ENCODE measurements at places on chromosomes 1 and 21.

DNA sequence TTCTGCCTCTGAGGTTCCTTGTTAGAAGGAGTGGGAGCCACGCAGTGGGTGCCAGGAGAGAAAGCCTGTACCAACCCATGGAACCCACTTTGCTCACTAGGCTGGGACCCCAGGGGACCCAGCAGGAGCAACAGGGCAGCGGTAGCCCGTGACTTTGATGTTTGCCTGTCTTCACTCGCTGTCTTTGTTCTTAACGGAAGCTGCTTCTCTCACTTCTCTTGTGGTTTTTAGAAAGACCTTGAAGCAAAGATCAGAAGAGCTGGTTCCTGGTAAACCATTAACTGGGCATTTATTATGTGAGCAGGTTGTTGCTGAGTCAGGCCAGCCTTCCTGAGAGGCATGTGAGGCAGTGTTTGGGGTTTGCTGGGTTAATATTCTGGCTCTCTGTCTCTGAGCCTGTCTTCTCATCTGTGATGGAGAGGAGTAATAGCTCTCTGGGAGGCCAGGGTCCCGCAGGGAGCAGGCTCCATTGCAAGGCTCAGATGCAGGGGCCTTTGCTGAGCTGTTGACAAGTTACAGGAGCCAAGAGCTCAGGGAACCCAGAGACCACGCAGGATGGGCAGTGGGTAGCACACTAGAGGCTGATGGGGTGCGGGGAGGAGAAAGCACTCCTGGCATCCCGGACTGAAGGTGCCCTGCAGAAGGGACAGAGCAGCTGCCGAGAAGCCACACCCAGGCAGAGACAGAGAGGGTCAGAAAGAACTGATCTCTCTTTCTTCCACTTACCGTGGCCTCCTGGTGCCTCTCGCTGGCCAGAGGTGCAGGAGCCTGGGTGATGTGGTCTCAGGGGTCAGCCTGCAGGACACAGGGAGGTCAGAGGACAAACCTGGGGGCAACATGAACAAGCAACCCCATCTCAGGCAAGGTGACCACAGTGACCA, 367.5 kb upstream of the C1orf174 start:
- no peak for DNase-seq

- DNase-seq = no peak
Observed at GRCh38 chr21:32484706-32485380, 72.3 kb downstream of the EVA1C start.

DNA sequence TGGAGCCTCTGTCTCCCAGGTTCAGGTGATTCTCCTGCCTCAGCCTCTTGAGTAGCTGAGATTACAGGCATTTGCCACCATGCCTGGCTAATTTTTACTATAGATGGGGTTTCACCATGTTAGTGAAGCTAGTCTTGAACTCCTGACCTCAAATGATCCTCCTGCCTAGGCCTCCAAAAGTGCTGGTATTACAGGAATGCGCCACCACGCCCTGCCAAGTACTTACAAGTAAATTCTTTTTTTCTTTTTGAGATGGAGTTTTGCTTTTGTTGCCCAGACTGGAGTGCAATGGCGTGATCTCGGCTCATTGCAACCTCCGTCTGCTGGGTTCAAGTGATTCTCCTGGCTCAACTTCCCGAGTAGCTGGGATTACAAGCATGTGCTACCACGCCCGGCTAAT, 42.5 kb downstream of the RPRD2 start:
- no peak for DNase-seq

- DNase-seq = no peak
Observed at GRCh38 chr1:244865028-244865371, 657 bp upstream of the HNRNPU start.

DNA sequence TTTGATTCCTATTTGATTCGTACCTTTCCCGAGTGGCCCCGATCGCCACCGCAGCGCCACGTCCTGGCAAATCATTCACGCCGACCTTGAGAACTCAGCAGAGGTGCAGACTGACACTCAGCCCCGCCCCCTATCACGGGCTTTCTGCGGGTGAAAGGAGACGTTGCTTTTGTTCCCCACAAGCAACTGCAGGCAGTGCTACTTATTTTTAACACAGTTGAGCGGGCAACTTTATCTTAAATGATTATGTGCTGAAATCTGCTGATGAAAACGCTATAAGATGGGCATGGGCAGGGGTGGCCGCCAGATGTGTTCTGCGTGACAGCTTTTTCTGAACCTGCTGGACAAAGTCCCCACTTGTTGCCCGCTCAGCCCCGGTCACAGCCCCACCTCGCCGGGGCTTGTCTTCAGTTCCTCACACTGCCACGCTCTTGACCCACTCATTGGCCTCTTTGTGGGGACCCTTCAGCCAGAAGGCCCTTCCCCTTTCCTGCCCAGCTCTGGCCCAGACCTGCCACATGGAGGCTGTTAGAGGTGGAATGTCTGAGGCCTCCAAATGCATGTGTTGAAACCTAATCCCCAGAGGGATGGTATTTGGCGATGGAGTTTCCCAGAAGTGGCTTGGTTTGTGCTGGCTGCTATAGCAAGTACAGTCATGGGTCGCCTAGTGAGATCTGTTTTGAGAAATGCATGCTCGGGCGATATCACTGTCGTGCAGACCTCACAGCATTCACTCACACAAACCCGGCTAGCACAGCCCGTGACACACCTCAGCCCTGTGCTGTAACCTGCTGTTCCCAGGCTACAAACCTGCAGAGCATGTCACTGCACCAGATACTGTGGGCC, 15.7 kb upstream of the PDXK start:
- no peak for DNase-seq

DNA sequence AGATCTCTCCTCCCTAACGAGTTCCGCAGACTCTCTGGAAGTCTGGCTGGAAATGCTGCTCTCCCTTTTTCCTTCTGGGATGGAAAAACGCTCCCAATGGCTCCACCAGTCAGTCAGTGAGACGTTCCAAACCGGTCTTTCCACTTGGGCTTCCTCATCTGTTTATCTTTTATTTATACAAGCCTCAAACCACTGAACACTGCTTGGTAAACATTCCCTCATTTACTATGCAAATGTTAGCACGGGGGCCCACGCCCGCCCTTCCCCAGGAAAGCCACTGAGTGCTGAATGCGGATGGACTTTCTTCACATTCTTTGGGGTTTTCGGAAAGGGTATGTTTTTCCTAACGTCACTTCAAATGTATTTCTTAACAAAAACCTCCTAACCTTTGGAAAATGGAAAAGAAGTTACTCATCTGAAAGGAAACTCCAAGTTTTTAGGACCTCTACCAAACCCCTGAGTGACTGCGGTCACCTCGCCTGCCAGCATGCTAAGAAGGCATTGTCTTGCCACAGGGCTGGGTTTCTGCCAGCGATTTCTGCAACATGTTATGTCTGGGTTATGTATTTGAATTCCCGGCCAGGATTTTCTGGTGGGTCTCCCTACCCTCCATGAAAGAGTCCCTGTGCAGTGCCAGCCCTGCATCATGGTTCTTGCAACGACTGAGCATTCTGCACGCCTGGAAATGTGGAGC, 14.0 kb upstream of the UMODL1 start:
- DNase-seq = no peak

DNA sequence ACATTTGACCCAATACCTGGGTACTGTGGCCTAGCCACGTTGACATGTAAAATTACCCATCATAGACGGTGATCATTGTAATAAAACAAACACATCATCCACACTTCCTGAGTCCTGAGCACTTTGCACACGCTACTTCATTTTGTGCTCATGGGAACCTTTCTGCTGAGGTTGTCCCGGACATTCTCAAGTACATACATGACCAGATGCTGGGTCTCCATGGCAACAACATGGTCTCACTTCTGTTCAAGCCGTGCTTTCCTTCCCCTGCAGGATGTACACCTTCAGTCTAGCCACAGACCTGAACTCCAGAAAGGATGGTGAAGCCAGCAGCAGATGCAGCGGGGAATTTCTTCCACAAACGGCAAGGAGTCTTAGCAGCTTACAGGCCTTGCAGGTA, 22.7 kb downstream of the UBASH3A start:
- DNase-seq = no peak

DNA sequence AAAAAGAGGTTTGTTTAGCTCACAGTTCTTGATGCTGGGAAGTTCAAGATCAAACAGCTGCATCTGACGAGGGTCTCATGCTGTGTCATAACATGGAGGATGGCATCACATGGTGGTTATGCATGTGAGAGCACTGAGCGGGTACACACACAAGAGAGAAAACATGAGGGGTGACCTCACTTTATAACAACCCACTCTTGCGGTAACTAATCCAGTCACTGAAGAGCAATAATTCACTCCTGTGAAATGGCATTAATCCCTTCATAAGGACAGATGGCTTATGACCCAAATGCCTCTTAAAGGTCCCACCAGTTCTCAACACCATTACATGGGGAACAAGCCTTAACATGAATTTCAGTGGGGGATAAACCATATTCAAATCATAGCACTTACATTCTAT, 23.2 kb upstream of the CHIT1 start:
- no peak for DNase-seq

DNA sequence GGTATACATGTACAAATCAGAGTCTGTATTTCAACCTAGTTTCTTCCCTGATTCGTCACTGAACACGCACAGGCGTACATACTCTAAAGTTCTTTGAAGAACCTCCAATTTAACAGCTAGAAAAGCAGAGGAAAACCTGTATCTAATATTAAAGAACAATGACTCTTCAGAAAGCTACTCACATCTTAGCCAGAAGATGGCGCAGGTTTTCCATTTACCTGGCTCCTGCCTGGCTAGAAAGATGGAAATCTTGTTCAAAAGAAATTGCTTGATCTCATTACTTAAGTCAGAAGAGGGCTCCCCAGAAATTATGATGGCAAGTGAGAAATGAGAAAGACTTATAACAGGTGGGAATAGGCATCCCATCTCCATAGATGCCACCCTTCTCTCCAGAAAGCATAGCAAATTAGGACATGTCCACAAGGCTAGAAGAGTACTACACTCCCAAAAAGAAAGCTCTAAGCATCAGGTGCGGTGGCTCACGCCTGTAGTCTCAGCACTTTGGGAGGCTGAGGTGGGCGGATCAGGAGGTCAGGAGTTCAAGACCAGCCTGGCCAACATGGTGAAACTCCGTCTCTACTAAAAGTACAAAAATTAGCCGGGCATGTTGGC, 19.0 kb upstream of the L1TD1 start:
- DNase-seq = peak; percentile 49

DNA sequence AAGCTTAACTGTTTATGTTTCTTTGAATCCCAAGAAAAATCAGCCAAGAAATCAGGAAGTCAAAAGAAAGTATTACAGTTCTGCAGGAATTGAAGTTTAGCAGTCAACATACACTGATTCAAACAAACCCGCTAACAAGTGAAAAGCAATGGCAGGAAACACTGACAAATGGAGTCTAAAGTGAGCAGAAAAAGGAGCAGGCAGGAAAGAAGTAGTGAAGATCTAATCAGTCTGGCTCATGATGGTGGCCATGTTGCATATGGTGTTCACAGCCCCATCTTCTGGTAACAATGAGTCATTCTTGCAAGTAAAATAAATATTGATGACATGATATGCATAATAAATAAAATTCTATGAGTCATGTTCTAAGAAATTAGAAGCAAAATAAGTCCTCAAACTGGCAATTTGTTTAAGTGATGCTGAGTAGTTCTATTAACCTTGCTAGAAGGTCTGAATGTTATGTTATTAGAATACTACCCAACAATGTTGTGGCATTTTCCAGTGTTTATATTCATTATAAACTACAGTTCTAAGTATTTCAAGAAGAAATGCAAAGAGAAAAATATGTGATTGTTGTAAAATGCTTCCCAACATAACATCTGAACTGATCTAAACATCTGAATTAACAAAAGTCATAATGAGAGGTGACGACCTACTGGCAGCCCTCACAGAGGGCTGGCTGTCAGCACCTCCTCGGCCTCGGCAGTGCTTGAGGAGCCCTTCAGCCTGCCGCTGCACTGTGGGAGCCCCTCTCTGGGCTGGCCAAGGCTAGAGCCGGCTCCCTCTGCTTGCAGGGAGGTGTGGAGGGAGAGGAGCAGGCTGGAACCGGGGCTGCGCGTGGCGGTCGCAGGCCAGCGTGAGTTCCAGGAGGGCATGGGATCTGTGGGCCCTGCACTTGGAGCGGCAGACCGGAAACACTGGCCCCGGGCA, 5.7 kb upstream of the ACBD6 start:
- peak; percentile 18 for DNase-seq

GRCh38 chr1:110718452-110718851, 43.7 kb upstream of the KCNA3 start:
- DNase-seq = no peak

- no peak for DNase-seq
Observed at GRCh38 chr1:178552856-178553255, 39.9 kb downstream of the TEX35 start.

- no peak for DNase-seq
Observed at GRCh38 chr1:226654046-226654667, 84.9 kb downstream of the ITPKB start.

GRCh38 chr1:219537223-219537631, 75.7 kb downstream of the ZC3H11B start:
- no peak for DNase-seq

- no peak for DNase-seq
Observed at GRCh38 chr1:222454782-222455181, 93.1 kb downstream of the HHIPL2 start.

- no peak for DNase-seq
Observed at GRCh38 chr1:236768601-236769000, 26.5 kb upstream of the MTR start.

GRCh38 chr1:161179698-161180097, 2.4 kb upstream of the B4GALT3 start:
- no peak for DNase-seq

- no peak for DNase-seq
Observed at GRCh38 chr1:50620680-50621329, 197.6 kb upstream of the DMRTA2 start.

DNA sequence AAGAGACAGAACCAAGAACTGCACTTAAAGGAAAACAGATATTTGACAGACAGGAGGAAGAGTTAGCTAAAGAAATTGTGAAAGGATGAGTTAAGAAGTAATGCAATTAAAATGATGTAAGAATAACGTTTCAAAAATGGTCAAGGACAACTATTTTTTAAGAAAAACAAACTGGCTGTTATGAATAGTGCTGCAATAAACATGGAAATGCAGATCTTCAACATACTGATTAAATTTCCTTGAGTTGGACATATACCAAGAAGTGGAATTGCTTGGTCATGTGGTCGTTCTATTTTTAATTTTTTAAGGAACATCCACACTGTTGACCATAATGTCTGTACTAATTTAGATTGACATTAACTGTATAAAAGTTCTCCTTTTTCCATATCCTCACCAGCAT, 23.1 kb upstream of the PHTF1 start:
- DNase-seq = no peak

GRCh38 chr1:206816390-206817287, 44.3 kb upstream of the IL10 start:
- DNase-seq = no peak

- no peak for DNase-seq
Observed at GRCh38 chr1:246875041-246876026, 56.4 kb downstream of the AHCTF1 start.
